ENCODE measurements at places on chromosomes 2 and 18. TPM values are rescaled to one million over a fixed set of nuclear protein-coding genes. Genes with fewer than 3 reads are reported as not detected.

- ATAC-seq: no peak
Measured at GRCh38 chr2:172878260-172878659, 142.6 kb downstream of the RAPGEF4 start.

DNA sequence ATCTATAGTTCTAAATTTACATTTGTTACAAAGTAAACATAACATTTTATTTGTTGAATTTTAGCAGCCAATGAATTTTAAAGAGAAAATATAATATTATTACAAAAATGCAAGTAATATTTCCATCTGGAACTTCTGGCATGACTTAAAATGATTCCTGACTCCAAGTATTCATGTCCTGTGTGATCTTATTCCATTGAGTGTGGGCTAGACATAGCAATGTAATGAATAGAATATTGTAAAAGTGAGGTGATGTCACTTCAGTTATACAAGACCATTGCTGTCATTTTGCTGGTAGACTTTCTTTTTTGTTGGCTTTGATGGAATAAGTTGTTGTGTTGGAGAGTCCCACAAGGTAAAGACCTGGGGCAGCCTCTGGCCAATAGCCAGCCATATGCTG lies 912.2 kb upstream of the PIK3C3 start:
- ATAC-seq: no peak

DNA sequence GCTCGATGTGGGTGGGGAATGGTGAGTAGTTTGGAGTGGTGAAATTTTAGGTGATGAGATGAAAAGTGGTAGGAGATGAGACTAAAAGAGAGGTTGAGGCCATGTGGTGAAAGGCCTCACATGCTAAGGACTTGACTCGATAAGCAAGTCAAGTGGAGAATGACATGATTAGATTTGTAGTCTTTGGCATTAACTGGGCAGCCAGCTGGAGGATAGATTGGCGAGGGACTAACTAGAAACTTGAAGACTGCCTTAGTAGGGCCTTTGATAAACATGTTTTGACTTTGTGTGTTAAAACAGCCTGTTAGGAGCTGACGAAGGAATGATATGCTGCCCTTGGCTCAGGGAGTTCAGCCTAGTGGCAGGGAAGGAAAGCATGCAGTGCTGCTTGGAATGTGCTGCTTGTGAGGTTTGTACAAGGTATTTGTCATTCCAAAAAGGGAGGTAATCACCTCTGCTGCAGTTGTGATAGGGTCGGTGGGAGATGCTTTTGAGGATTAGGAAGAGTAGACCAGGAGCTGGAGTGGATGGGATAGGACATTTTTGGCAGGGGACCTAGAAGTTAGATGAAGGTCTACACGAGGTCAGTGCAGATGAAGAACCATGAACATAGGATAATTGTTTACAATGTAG lies 22.0 kb downstream of the PHLPP1 start:
- ATAC-seq: no peak

GRCh38 chr2:205969584-205969983 lies 116.4 kb downstream of the INO80D start:
- no peak for ATAC-seq

XDH gene
- total RNA-seq: 39.7 TPM

Data from esophagus mucosa (tissue), 1 donor.